ENCODE measurements at places on chromosomes 4 and X. TPM values are rescaled to one million over a fixed set of nuclear protein-coding genes. Genes with fewer than 3 reads are reported as not detected.

The TGIF2LX gene
- not detected for total RNA-seq

The LGI2 gene
- 0.43 TPM for total RNA-seq

The HSD17B13 gene
- 0.05 TPM for total RNA-seq

The HERC6 gene
- 3.2 TPM for total RNA-seq

The RAB33B gene
- total RNA-seq, result 3.2 TPM

The EGFL6 gene
- not detected for total RNA-seq

The DRP2 gene
- total RNA-seq, result 0.23 TPM

The TCEAL6 gene
- total RNA-seq, result not detected

The THAP9 gene
- 1.8 TPM for total RNA-seq

The SLITRK2 gene
- total RNA-seq, result 0.01 TPM

The PF4V1 gene
- total RNA-seq, result not detected

The TMEM271 gene
- not detected for total RNA-seq

The GAGE2A gene
- total RNA-seq, result not detected

The SYNPO2 gene
- 1.7 TPM for total RNA-seq

The DCK gene
- 21.9 TPM for total RNA-seq

The COL25A1 gene
- total RNA-seq, result not detected

The ETDB gene
- total RNA-seq, result not detected

The RENBP gene
- 0.07 TPM for total RNA-seq

The SLAIN2 gene
- 17.5 TPM for total RNA-seq

The GCNA gene
- 1.2 TPM for total RNA-seq

The LDB2 gene
- total RNA-seq, result not detected

The MAGEA1 gene
- total RNA-seq, result not detected

The C4orf36 gene
- 0.64 TPM for total RNA-seq

The MAGEA9B gene
- total RNA-seq, result 0.07 TPM

The TBX22 gene
- total RNA-seq, result not detected

The FAM53A gene
- 0.67 TPM for total RNA-seq

The SATL1 gene
- total RNA-seq, result not detected

The ADH1C gene
- not detected for total RNA-seq

The AFF2 gene
- total RNA-seq, result not detected

The PDK3 gene
- total RNA-seq, result 5.4 TPM

The HTR2C gene
- total RNA-seq, result not detected

The CRMP1 gene
- total RNA-seq, result 2.1 TPM

The DMP1 gene
- total RNA-seq, result 0.03 TPM

The AKAP4 gene
- total RNA-seq, result not detected

The USP17L30 gene
- not detected for total RNA-seq

The RNF128 gene
- total RNA-seq, result not detected

The NXF2 gene
- total RNA-seq, result not detected

The RPGR gene
- total RNA-seq, result 9.6 TPM

The PPP1R2C gene
- not detected for total RNA-seq

The SLC34A2 gene
- 0.03 TPM for total RNA-seq

The MAGEB2 gene
- total RNA-seq, result not detected

The PARM1 gene
- total RNA-seq, result 0.61 TPM

The ELK1 gene
- total RNA-seq, result 35.9 TPM

The CTSO gene
- total RNA-seq, result 1.1 TPM

The PNCK gene
- total RNA-seq, result 0.58 TPM
